Effector memory CD8-positive, alpha-beta T cell (primary cell): ENCODE measurements at places on chromosomes 5 and 9.

DNA sequence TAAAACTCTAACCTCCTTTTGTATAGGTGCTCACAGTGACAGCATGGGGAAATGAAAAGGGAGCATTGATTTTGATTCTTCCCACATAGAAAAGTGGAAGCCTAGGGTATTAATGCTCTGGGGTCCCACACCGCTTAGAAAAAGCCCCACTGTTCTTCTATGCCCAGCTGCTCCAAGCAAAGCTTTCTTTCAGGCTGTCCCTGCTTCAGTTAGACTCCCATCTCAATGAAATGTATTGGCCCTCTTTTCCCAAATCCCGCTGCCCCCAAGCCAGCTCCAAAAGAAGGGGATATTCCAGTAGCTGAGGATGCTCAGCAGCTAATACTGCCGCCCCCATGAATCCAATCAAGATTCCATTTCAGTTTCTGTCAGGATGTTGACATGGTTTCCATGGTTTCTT is 17.0 kb upstream of the CREBRF start:
- no peak for DNase-seq

GRCh38 chr5:118548761-118549720 is 439.3 kb downstream of the DTWD2 start:
- no peak for DNase-seq

- no peak for DNase-seq
Observed at GRCh38 chr9:81634915-81635516, 54.3 kb downstream of the TLE1 start.

DNA sequence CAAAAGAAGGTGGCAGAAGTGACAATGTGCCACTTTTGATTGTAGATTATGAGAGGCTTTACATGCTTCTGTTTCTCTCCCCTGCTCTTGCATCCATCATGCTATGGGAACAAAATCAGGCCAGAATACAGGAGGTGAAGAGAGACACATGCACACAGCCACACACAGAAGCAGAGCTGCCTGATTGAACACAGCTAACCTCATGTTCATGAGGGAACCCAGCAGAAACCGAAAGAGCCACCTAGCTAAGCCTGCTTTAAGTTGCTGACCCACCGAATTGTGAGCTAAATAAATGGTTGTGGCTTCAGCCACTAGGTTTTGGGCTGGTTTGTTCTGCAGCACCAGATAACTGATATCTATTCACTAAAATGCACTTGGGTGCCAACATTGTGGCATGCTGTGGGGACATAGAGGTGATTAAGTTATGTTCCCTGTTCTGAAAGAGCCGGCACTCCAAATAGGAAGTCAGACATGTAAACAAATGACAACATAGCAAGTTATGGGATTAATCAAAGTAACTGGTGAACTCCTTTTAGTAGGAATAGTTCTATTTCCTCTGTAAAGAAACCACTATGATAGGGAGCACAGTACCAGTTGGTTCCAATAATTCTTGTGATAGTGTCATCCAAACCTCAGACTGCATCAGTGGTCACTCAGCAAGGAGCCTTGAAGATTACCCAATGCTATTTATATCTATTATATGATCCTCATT is 93.6 kb upstream of the TNC start:
- no peak for DNase-seq

DNA sequence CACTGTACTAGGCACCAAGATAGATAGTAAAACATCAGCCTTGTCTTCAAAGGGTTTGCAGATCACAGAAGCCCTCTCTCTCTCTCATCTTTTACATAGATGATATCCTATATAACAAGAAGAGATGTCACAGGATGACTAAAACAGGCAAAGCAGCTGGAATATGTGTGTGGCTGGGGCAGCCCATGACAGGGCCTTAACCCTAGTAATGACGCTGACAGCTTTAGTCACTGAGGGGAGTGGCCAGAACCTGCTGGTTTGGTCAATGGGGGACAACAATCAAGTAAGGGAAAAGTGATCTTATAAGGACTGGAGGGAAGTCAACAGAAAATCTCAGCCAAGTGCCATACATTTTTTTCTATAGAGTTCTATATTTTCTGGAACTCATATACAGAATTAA is 41.9 kb upstream of the RIC1 start:
- DNase-seq, result no peak

- DNase-seq, result no peak
Observed at GRCh38 chr5:35162848-35163709, 67.2 kb downstream of the PRLR start.
